ENCODE measurements at places on chromosomes 2 and 18.

- no peak for DNase-seq
These were observed 83.9 kb downstream of the SH3YL1 start for GRCh38 chr2:179886-180285.

DNA sequence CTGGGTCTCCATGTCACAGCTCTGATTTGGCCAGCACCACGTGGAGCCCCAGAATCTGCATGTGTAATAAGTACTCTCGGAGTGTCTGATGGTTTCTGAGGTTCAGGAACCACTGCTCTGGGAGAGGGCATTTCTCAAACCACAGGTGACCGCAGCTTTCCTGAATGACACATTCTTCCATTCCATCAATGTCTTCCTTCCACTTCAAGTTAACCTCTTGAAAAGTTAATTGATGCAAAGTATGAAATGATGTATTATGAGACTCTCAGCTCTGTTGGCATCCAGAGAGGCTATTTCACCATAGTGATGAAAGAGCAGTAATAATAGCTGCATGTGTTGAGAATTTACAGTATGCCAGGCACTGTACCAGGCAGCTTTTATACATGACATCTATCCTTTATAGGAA, 61.3 kb upstream of the CRIM1 start:
- no peak for DNase-seq

GRCh38 chr2:20448246-20448976, 1.5 kb downstream of the RHOB start:
- peak; percentile 50 for DNase-seq

DNA sequence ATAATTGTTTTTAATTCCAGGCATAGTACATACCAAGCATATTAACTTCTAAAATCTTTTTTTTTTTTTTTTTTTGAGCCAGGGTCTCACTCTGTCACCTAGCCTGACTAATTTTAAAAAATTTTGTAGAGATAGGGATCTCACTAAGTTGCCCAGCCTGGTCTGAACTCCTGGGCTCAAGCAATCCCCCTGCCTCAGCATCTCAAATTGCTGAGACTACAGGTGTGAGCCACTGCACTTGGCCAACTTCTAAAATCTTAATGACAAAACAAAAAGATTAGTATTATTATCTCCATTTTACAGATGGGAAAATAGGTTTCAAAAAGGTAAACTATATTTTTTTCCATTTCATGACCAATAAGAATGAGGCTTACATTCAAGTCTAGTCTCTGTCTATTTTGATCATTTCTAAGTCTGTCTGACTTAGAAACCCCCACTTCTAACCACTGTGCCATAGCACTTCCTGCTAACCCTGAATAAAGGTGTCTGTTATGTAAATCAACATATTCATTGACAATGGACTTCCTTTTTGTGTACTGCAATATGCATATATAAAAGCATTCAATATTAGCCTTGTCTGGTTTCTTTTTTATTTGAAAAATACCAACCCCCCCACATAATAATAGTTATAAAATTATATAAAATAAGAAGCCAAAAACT, 28.7 kb upstream of the ZEB2 start:
- no peak for DNase-seq

DNA sequence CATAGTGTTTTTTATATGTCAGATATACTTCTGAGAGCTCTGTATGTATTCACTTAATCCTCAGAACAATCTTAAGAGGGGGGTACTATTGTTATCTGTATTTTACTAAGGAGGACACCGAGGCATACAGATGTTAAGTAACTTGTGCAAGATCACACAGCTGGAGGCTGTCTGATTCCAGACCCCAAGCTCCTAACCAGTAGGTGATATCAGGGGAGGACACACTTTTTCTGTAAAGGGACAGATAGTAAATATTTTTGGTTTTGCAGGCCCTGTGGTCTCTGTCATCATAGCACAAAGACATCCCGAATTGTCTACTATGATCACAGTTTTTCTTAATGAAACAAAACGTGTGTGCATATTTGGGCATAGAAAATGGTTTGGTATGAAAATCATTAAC, 143.7 kb downstream of the LAMA3 start:
- DNase-seq, result no peak

DNA sequence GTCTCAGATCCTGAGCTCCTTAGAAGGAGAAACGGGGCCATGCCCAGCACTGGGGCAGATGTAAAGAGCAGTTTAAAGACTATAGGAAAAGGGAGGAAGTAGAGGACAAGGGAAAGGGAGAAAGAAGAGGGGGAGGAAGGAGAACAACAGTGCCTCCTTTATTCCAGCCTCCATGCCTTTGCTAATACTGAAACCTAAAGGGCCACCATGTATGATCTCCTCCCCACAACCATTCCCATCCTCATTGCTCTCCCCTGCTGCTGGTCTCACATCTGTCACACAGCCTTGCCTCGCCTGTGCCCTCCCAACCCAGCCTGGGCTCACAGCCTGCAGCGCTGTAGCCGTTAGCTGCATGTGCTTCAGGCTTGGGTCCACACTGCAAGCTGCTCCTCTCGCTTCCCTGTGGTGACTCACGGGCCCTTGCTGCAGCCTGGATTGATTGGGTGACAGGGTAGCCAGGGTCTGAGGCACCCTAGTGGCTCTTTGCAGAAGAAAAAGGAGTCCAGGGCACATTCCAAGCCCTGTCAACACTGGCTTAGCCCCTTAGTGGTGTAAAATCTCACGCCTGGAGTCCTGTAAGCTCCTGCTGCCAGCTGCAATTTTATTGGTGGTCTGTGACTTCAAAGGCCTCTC, 281.9 kb downstream of the SRBD1 start:
- DNase-seq, result peak; percentile 34

- peak; percentile 60 for DNase-seq
These were observed 24.3 kb downstream of the FHOD3 start for GRCh38 chr18:36321658-36322407.

- no peak for DNase-seq
These were observed 8.9 kb downstream of the GDF7 start for GRCh38 chr2:20675701-20676352.

- no peak for DNase-seq
These were observed 23.2 kb downstream of the ACKR3 start for GRCh38 chr2:236592821-236593220.
